ENCODE measurements at places on chromosomes 11 and 22.

DNA sequence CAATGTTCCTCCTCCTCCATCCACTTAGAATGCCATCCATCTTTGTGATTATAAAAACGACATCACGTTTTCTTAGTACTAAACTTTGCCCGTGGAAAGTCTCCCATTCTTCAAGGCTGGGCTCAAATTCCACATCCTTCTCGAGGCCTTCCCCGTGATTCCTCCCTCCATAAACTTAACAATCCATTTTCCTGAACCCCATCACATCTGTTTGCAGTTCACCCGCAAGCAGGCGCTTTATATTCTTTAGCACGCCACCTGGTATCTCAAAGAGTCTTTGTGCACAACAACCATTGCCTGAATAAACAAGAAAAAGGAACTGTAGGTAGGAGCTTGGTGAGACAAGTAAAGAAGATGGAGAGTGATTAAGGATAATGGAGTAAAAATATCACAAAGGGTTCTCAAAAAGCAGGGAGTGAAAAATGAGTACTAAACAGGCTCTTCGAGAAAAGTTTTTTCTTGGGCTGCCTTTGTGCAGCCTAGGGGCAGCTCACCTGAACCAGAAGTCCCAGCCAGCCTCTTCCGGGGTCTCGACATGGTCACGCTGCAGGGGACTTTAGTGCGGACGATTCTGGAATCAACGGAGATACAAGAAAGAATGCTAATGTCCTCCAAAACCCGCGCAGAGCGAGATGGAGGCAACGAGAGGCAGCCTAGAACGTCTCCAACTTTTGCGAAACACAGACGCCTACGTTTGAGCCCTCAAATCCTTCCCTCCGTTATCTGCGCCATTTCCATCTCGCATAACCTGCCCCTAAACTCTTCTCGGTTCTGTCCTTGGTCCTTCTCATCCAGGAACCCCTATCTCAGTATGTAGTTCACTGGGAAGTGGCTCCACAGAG, 585 bp downstream of the THYN1 start:
- peak; percentile 67 for DNase-seq

GRCh38 chr22:39117585-39118191, 20.6 kb downstream of the APOBEC3H start:
- DNase-seq, result peak; percentile 71

DNA sequence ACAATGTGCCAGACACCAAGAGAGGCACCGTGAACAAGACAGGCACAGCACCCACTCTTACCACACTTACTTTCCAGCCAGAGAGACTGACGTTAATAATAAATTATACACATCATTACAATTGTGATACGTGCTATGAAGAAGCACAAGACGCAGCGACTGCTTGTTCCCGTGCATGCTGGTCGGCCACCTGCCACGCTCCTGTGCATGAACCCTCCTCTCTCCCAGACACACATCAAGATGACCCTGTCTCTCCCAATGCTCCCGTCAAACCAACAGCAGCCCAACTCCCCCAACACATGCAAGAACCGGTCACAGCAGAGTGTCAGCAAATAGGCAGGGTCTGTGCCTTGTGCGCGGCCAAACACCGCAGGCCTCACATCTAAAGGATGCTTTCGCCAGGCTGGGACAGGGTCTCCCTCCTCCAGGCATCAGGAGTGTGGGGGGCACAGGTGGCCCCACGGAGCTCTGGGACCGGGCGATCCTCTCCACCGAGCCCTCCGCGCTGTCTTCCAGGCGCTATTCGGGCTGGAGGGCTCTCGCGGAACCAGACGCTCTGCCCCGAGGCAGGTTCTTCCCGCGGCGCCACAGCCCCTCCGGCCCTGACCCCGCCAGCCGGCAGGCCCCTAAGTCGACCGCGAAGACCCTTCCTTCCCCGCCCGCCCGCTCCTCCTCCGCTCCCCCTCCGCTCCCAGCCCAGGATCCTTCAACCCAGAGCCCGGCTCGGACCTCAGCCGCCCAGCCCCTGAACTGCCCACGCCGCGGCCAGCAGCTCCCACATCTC, 533 bp downstream of the SERGEF start:
- DNase-seq, result no peak

DNA sequence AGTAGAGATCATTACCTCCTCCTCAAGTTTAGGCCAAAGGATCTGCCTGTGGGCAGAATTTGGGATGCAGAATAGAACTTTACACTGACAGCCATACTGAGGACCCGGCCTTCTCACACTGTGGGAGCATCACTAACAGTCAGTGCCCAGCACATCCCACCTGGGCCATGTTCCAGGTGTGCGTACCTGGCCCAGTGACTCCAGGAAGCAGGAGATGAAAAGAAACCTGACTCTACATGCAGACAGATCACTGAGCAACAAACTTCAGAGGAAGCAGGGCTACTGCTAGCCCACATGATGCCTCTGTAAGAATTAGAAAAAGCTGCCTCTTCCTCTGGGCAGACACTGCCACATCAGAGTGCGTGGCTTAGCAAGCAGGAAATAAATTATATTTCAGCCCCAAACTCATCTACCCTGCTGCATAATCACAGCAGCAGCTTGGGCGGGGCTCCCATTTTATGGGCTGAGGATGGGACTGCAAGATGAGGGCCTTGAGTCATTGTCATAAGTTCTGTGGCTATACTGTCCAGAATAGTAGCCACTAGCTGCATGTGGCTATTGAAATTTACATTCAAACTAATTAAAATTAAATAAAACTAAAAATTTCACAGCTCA, 6.0 kb upstream of the LMO2 start:
- DNase-seq, result no peak

DNA sequence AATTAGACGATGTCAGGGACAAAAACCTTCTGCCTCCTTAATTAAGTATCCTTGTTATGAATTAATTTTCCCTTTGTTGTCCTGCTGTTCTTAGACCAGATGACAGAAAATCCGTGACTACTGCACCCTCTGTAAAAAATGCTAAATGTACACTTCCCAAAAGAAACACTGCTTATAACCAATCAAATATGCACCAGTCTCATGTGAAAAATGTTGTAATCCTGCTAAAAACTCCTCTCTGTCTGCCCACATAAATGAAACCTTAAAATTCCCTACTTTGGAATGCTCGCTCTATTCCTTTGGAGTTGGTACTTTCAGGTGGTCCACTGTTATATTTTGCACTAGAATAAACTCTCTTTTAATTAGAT, 366.8 kb upstream of the CCDC179 start:
- no peak for DNase-seq
